ENCODE measurements at places on chromosomes 1 and 21. TPM values are rescaled to one million over a fixed set of nuclear protein-coding genes. Genes with fewer than 3 reads are reported as not detected.

The CSMD2 gene
- total RNA-seq, result not detected

The KLF17 gene
- total RNA-seq, result not detected

The C8A gene
- not detected for total RNA-seq

The HCRTR1 gene
- total RNA-seq, result not detected

The TMEM269 gene
- 0.46 TPM for total RNA-seq

The WASF2 gene
- 106 TPM for total RNA-seq

The SPRR1B gene
- not detected for total RNA-seq

The FLAD1 gene
- 57.9 TPM for total RNA-seq

The RAD54L gene
- 84.6 TPM for total RNA-seq

The NCAM2 gene
- not detected for total RNA-seq

The CHML gene
- total RNA-seq, result 10.8 TPM

The TTC34 gene
- 2.2 TPM for total RNA-seq

The PGM1 gene
- total RNA-seq, result 45.4 TPM

The SPATA45 gene
- total RNA-seq, result 2.0 TPM

The SLC6A17 gene
- not detected for total RNA-seq

The PRAMEF2 gene
- total RNA-seq, result not detected

The SELL gene
- total RNA-seq, result 2.2 TPM

The LCE3D gene
- not detected for total RNA-seq

The ANKRD65 gene
- not detected for total RNA-seq

The OR6N1 gene
- not detected for total RNA-seq

The CLEC20A gene
- total RNA-seq, result not detected

The GBP7 gene
- total RNA-seq, result not detected

The HFM1 gene
- 1.6 TPM for total RNA-seq

The BARHL2 gene
- not detected for total RNA-seq

The CLDN17 gene
- total RNA-seq, result not detected

The PKLR gene
- total RNA-seq, result 0.51 TPM

The CYYR1 gene
- total RNA-seq, result not detected

The S100A3 gene
- not detected for total RNA-seq

The CENPF gene
- total RNA-seq, result 173 TPM

The USP25 gene
- total RNA-seq, result 28.1 TPM

The PCBP3 gene
- 1.0 TPM for total RNA-seq

The SKI gene
- 11.7 TPM for total RNA-seq

The NBPF9 gene
- total RNA-seq, result 33.8 TPM

The ATP6V1G3 gene
- total RNA-seq, result not detected

The LCE1A gene
- not detected for total RNA-seq

The CD247 gene
- 1.2 TPM for total RNA-seq
